Activated T-helper 17 cell treated with anti-CD3 and anti-CD28 coated beads, Interleukin-2, amount 50 U/mL, for 72 hours (primary cell): ENCODE measurements at places on chromosomes 7 and 10.

GRCh38 chr10:18216482-18216881 lies 76.3 kb downstream of the CACNB2 start:
- ATAC-seq: no peak

DNA sequence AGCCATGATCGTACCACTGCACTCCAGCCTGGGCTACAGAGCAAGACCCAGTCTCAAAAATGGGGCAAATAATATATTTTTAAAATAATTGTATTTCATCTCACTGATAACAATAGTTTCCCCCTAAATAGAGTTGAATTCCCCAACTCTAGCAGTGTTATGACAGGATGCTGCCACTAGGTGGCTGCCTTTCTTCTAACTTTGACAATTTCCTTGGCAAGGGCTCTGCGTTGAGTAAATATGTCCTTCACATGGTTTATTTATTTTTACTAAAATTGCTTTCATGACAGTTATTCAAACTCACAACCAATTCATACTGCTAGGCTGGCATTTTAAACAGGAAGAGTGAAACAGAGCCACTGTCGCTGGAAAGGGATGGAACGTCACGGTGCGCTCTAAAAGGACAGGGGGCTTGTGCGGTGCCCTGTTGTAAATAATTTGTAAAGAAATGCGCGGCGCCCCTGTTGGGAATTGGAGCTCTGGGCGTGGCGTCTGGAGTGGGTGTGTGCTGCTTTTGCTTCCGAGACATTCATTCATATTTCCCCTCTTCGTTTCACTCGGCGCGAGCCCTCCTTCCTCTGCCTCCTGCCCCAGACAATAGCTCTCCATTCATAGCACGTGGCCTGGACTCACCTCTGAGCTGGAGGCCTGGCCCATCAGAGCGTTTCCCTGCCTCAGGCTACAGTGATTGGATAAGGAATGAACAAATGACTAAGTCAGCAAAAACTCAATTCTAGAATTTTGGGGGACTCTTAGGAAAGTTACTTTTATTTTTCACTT lies 20.5 kb upstream of the PITRM1 start:
- ATAC-seq: no peak

GRCh38 chr7:75909521-75910132 lies 5.3 kb upstream of the POR start:
- ATAC-seq: no peak

DNA sequence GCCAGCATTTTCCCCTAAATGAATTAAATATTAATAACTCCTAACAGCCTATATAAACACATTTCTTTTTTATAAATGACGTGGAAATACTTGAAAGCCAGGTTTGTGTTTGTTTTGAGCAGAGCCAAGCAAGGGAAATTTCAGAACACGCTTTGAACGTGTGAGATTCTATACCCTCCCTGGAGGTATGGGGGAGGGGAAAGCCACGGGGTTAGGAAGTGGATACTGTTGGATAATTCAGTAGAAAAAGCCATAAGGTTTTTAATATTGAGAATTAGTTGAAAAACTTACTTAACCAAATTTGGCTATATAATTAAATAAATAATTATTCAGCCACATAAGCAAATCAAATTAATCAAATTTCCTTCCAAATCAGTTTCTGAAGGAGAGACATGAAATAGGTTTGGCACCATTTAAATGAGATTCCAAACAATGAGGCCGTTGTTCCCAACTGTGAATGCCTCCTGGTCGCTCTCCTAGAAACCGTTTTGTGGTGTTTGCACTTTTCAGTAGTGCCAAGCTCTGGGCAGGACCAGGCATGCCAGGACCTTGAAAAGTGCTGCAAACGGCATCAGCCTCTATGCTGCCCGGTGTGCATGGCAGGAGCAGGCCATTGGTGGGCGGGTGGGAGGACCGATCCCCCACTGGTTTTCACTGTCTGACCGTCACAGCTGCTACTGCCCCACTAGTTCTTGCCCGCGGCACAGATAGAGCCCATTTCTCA lies 88.1 kb downstream of the SEPTIN14 start:
- ATAC-seq: no peak

DNA sequence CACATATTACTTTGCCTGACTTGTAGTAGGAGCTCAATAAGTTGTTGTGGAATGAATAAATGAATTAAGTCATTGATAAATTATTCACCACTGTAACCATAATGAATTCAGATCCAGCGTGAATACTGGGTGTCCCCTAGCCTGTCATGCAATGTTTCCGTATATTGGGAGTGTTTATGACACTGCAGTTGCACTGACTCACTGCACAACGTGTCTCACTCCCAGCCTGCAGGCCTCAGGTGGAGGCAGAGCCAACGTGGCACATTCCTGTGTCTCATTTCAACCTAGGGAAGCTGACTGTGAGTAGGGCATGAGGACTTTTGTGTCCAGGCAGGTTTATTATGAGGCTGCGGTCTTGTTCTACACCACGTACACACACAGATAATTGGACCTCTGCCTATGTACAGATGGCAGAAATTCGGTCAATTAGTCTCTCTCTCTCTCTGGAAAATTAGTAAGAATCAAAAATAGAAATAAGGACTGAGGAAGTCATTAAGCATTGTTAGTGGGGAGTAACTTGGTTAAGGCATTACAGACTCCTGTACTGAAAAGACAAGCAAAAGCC lies 299.1 kb upstream of the IGFBP3 start:
- no peak for ATAC-seq

- no peak for ATAC-seq
These were observed 29.8 kb upstream of the CDC14C start for GRCh38 chr7:48894574-48894973.

DNA sequence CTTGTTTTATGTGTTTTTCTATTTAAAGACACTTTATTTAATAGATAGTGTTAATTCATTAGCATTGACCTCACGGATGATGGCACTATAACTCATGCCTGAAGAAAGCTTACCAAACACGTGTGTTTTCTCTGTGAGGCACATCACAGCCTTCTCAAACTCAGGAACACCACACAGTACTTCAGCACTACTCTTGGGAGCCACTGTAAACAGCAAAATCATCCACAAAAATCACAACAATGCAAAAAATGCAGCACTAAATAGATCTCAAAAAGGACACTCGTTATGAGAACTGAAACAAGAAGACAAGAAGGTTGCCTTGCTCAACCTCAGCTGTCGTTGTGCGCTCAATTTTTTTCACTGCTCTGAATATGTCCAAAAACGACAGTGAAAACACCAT lies 12.0 kb upstream of the PARP12 start:
- ATAC-seq: no peak
